Thoracic aorta (tissue), 2 donors: ENCODE measurements at places on chromosomes 5 and 9.

- no peak overlapping the region for H3K27ac ChIP-seq
- no peaks in the 10 kb centered on the region for H3K36me3 ChIP-seq
- H3K4me1 ChIP-seq = no peaks in the 10 kb centered on the region
Observed at GRCh38 chr9:33455945-33456344, 8.6 kb upstream of the AQP3 start.

DNA sequence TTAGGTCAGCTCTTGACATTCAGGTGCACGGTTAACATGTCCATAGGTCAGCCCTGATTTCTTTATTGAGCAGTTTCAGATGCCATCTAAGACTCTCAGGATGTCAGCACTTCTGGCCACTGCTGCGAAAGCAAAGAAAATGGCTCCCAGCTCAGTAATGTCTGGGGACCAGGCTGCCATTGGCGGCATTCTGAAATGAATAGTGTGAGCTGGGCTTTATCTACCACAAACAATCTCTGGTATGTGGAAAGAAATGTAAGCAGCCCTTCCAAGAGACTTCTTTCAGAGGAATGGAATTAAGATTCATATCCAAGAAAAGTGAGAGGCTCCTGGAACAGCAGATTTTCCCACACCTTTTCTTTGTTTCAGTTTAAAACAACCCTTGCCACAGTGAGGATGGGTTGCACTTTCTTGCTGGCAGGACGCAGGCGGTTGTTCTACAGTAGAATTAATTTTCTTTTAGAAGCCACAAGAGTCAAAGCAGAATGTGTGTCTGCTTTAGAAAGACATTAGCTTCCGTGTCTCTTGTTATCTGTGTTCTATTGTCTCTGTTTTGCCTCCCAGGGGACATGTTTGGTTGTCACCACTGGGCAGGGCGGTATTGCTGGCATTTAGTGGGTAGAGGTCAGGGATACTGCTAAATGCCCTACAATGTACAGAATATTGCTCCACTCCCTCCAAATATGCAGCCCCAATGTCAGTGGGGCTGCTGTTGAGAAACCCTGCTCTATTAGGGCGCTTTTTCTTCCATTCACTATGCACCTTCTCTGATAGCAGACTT, 149.9 kb upstream of the ANKH start:
- H3K27ac ChIP-seq = peak overlapping the region; percentile 76
- no peaks in the 10 kb centered on the region for H3K36me3 ChIP-seq
- H3K27me3 ChIP-seq = no peaks in the 10 kb centered on the region
- H3K4me1 ChIP-seq = peaks cover 24% of the 10 kb centered on the region
- H3K4me3 ChIP-seq = peak overlapping the region; percentile 51

GRCh38 chr5:30574761-30575160, 618.7 kb upstream of the CDH6 start:
- H3K27ac ChIP-seq = no peak overlapping the region
- H3K27me3 ChIP-seq = no peaks in the 10 kb centered on the region
- DNase-seq = no peak
- H3K4me1 ChIP-seq = no peaks in the 10 kb centered on the region

GRCh38 chr9:125280945-125281344, 19.3 kb downstream of the GAPVD1 start:
- H3K27me3 ChIP-seq = no peaks in the 10 kb centered on the region
- peaks cover 2% of the 10 kb centered on the region for H3K4me1 ChIP-seq
- H3K27ac ChIP-seq = no peak overlapping the region
- no peak overlapping the region for H3K4me3 ChIP-seq
- no peaks in the 10 kb centered on the region for H3K36me3 ChIP-seq
- no peak for DNase-seq

DNA sequence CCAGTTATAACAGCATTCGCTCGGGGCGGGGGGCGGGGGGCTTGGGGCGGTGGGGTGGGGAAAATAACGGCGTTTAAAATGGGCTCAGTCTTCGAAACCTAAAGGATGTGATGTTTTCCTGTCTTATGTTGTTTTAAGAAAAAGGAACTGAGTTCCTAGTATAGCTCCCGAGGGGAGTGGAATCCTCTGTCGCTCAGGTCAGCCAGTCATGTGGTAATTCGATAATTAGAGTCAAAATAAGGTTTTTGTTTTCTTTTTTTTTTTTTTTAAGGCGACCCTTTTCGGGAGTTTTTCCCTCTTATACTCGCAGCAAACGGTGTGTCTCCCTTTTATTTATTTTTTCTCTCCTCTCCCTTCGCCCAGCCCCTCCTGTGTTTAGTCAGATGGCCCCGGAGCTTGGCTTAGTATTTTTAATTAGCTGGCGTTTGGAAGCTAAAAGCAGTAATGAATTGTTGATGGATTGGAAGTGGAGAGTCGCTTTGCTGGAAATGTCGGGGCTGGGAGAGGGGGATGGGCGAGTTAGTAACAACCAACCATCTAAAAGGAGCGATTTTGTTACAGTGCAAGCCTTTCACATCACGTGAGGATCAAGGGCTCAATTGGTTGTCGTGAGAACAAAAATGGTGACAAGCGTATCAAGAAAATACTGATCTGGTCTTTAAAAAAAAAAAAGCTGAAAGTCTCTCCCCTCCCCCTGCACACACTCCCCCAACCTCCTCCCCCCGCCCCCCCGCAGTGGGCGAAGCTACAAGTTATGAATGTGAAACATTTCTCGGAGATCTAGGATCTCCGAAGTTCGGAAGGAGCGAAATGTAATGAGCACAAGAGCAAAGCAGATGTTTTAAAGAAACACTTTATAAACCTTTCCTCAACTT, 714 bp upstream of the ZNF608 start:
- no peaks in the 10 kb centered on the region for H3K36me3 ChIP-seq
- peak; percentile 31 for DNase-seq
- H3K4me1 ChIP-seq = peaks cover 4% of the 10 kb centered on the region

GRCh38 chr5:127031147-127031862, 947 bp upstream of the MARCHF3 start:
- no peaks in the 10 kb centered on the region for H3K27me3 ChIP-seq
- no peaks in the 10 kb centered on the region for H3K4me1 ChIP-seq
- H3K36me3 ChIP-seq = no peaks in the 10 kb centered on the region
- peak overlapping the region; percentile 97 for H3K4me3 ChIP-seq

DNA sequence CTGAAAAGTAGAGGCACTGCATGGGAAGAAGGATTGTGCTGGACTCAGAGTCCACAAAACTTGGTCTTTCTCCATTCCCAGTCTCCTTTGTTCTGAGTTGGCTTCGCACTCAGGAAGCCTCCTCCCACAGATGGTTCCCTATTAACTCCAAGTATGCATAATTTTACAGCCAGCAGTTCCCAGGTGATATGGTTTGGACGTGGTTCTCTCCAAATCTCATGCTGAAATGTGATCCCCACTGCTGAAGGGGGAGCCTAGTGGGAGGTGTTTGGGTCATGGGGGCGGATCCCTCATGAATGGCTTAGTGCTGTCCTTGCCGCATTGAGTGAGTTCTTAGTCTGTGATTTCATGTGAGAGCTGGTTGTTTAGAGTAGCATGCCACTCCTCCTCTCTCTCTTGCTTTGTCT, 86.6 kb downstream of the FEM1C start:
- no peak for DNase-seq
- H3K36me3 ChIP-seq = no peaks in the 10 kb centered on the region

GRCh38 chr5:26666371-26666770, 372.0 kb downstream of the CDH9 start:
- no peaks in the 10 kb centered on the region for H3K27me3 ChIP-seq
- no peaks in the 10 kb centered on the region for H3K36me3 ChIP-seq
- H3K4me1 ChIP-seq = no peaks in the 10 kb centered on the region
- H3K4me3 ChIP-seq = no peak overlapping the region
- no peak overlapping the region for H3K27ac ChIP-seq
- DNase-seq = no peak

DNA sequence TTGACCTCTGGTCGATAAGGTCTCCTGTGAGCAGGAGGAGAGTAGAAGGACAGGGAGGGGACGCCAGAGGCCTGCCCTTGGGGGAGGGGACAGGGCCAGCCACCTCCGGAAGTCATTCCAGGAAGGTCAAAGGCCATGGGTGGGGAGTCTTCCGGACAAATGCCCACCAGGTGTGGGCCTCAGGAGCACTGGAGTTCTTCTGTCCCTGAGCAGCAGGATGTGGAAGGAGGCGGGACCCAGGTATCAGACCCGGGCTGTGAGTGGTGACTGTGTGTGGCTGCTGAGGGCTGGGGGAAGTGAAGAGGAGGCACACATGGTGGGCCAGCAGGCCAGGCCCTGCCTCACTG, 13.9 kb downstream of the FGF18 start:
- DNase-seq = no peak
- H3K27me3 ChIP-seq = no peaks in the 10 kb centered on the region
- no peaks in the 10 kb centered on the region for H3K4me1 ChIP-seq
- H3K36me3 ChIP-seq = no peaks in the 10 kb centered on the region

- H3K27me3 ChIP-seq = no peaks in the 10 kb centered on the region
- H3K4me3 ChIP-seq = no peak overlapping the region
- no peaks in the 10 kb centered on the region for H3K36me3 ChIP-seq
- H3K4me1 ChIP-seq = no peaks in the 10 kb centered on the region
- H3K27ac ChIP-seq = no peak overlapping the region
- no peak for DNase-seq
Observed at GRCh38 chr9:75391497-75391896, 303.2 kb downstream of the OSTF1 start.

GRCh38 chr9:120388003-120388855, 191.7 kb downstream of the CDK5RAP2 start:
- H3K4me1 ChIP-seq = peaks cover 14% of the 10 kb centered on the region
- no peak overlapping the region for H3K4me3 ChIP-seq
- H3K27me3 ChIP-seq = no peaks in the 10 kb centered on the region
- H3K27ac ChIP-seq = peak overlapping the region; percentile 36
- DNase-seq = no peak
- peaks cover 10% of the 10 kb centered on the region for H3K36me3 ChIP-seq

- no peaks in the 10 kb centered on the region for H3K36me3 ChIP-seq
- H3K4me3 ChIP-seq = peak overlapping the region; percentile 89
- no peaks in the 10 kb centered on the region for H3K27me3 ChIP-seq
- H3K27ac ChIP-seq = peak overlapping the region; percentile 29
- peaks cover 14% of the 10 kb centered on the region for H3K4me1 ChIP-seq
Observed at GRCh38 chr5:151448038-151448985, 909 bp downstream of the SLC36A1 start.

DNA sequence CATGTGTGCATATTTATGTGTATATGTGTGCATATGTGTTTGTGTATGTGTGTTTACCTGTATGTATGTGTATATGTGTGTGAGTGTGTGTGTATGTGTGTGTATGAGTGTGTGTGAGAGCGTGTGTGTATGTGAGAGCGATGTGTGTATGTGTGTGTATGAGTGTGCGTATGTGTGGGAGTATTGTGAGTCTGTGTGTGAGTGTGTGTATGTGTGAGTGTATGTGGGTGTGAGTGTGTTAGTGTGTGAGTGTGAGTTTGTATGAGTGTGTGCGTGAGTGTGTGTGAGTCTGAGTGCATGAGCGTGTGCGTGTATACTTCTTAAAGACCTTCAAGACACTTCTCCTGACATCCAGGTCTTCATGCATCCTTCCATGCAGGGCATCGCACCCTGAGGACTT, 49.6 kb downstream of the CFAP77 start:
- no peaks in the 10 kb centered on the region for H3K27me3 ChIP-seq
- no peak for DNase-seq
- no peaks in the 10 kb centered on the region for H3K4me1 ChIP-seq
- H3K36me3 ChIP-seq = no peaks in the 10 kb centered on the region
- no peak overlapping the region for H3K27ac ChIP-seq
- H3K4me3 ChIP-seq = no peak overlapping the region

- H3K36me3 ChIP-seq = no peaks in the 10 kb centered on the region
- peak overlapping the region; percentile 85 for H3K27ac ChIP-seq
- peaks cover 21% of the 10 kb centered on the region for H3K4me1 ChIP-seq
- no peak for DNase-seq
Observed at GRCh38 chr9:616694-617093, 224.8 kb upstream of the DMRT1 start.

GRCh38 chr9:99016681-99017387, 73.1 kb downstream of the COL15A1 start:
- no peak overlapping the region for H3K4me3 ChIP-seq
- no peaks in the 10 kb centered on the region for H3K27me3 ChIP-seq
- peaks cover 6% of the 10 kb centered on the region for H3K4me1 ChIP-seq
- no peak overlapping the region for H3K27ac ChIP-seq

GRCh38 chr5:75203604-75204003, 33.1 kb downstream of the ANKRD31 start:
- no peak overlapping the region for H3K4me3 ChIP-seq
- H3K36me3 ChIP-seq = no peaks in the 10 kb centered on the region
- no peak for DNase-seq
- no peak overlapping the region for H3K27ac ChIP-seq

GRCh38 chr9:110996436-110997220, 41.6 kb downstream of the LPAR1 start:
- no peaks in the 10 kb centered on the region for H3K27me3 ChIP-seq
- no peak for DNase-seq
- H3K27ac ChIP-seq = peak overlapping the region; percentile 40
- H3K4me3 ChIP-seq = peak overlapping the region; percentile 8

DNA sequence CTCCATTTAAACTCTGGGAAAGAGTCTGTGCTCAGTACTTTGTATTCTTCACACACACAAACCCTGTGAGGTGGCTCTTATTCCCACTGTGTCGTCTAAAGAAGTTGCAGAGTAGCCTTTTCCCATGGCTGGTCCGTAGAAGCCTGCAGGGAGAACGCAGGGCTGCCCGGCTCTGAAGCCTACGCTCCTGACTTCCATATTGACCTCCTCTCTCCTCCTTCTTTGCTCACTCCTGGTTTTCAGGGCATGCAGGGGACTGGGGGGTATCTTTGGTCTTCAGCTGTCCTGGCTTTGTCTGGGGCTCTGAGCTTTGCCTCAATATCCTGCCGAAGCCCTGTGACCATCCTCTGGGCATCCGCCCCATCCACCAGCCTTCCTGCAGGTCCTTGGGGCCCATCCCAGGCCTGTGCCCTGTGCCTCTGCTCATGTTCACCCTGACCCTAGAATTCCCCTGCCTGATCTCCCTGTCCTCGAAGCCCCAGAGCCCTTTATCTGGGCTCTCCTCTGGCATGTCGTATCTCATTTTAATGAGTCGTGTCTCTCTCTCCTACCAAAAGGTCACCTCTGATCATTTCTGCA, 83.8 kb upstream of the FSTL4 start:
- H3K36me3 ChIP-seq = no peaks in the 10 kb centered on the region
- no peak overlapping the region for H3K4me3 ChIP-seq
- no peak overlapping the region for H3K27ac ChIP-seq
- no peaks in the 10 kb centered on the region for H3K27me3 ChIP-seq

- H3K36me3 ChIP-seq = no peaks in the 10 kb centered on the region
- H3K27me3 ChIP-seq = no peaks in the 10 kb centered on the region
- no peak within 1 kb of the TSS for H3K27ac ChIP-seq
- peak within 1 kb of the TSS; percentile 64 for H3K4me3 ChIP-seq
Observed at GRCh38 chr5:141182248-141182647, at the start of gene PCDHB16. Gene PCDHB16, plus strand, starts transcription at chr5:141182387. Its CDS starts 173 bp downstream, at chr5:141182560.

DNA sequence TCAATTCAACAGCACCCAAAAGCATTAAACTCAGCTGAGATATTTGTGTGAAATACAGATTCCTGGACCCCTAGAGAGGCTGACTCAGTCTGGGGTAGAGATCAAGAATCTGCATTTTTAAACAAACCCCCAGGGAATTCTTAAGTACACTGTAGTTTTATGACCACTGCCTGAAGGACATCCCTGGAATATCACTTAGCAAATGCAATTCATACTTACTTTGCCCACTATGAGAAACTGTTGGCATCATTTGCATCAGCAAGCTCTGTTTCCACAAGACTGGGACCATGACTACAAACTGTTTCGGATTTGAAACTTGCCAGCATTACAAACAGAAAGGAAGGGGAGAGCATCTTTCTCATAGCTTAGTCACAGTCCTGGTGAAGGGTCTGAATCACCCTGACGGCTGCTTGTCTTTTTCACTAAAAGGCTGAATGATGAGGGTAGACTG, 63.7 kb downstream of the MLLT3 start:
- H3K36me3 ChIP-seq = no peaks in the 10 kb centered on the region
- no peaks in the 10 kb centered on the region for H3K27me3 ChIP-seq
- no peak for DNase-seq
- peaks cover 10% of the 10 kb centered on the region for H3K4me1 ChIP-seq
- H3K27ac ChIP-seq = no peak overlapping the region
